GM12892 (cell line): ENCODE measurements at places on chromosomes 3 and 15.

GRCh38 chr3:177051411-177051810, 145.9 kb downstream of the TBL1XR1 start:
- DNase-seq: no peak

DNA sequence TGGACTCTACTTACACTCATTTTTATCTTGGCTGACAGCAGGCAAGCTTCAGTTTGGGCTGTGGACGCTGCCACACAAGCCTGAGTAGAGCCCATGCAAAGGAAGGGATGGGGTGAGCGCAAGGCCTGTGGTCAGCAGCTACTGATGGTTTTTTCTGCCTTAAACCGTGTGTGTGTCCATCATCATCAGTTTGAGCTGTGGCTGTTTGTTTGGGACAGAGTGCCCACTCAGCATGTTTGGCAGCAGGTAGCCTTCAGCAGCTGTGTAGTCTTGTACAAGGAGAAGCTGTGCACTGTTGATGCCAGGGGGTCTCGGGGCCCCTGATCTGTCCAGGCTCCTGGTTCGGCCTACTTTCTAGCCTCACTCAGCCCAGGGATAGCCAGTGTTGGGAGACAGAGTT, 3.5 kb downstream of the RBM15B start:
- no peak for DNase-seq

GRCh38 chr15:64892847-64893403, 18.8 kb upstream of the ANKDD1A start:
- DNase-seq: no peak

- DNase-seq: no peak
Measured at GRCh38 chr3:5297895-5298294, 110.4 kb downstream of the EDEM1 start.

DNA sequence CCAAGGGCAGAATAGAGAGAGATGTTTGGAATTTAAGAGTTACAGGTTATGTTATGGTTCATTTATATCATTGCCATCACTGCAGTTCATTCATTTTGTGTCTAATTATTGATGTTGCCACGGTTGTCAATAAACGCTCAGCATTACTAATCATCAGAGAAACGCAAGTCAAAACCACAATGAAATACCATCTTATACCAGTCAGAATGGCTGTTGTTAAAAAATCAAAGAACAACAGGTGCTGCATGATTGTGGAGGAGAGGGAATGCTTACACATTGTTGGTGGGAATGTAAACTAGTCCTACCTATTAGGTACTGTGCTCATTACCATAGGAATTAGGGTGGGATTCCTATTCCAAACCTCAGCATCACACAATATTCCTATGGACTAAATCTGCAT, 350.5 kb downstream of the TIGIT start:
- no peak for DNase-seq

DNA sequence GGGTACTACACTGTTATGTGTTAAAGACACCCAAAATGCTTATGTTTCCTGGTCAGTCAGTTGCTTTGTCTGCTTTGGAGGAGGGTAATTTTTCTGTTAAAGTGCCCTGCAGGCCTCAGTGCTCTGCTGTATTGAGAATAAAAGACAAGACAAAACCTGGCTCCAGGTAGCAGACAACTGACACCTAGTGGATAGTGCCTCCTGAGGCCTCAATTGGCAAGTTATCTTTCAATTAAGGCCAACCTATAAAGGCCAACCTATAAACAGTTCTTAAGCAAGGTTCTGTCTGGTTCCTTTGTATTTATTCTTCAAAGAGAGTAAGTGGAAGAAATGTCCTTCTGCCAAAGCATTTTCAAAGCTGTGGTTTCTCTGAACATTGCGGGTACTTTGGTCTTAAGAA, 773.8 kb downstream of the MECOM start:
- no peak for DNase-seq

DNA sequence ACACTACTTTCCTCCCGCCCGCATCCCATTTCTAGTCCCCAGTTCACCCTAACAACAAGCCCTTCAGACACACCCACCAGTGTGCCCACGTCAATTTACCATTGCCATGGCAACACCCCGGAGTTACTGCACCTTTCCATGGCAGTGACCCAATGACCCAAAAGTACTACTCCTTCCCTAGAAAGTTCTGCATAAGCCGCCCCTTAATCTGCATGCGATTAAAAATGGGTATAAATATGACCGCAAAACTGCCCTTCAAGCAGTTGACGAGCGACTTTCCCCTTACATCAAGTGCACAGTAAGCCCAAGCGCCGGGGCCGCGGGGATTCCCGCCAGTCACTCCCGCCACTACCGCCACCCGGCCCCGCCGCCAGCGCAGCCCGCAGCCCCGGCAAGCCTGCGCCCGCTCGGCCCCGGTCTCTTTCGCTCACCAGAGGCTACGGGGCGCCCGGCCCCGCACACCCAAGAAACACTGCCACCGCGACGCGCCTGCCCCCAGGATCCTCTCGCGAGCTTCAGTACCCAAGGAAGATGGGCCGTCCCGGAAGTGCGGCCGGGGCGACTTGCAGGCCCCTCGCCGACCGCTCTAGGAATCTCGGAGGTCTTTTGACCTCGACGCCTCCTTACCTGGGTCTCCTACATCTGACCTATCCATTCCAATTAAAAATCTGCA, 27.2 kb upstream of the ZNF502 start:
- DNase-seq: peak; percentile 65

DNA sequence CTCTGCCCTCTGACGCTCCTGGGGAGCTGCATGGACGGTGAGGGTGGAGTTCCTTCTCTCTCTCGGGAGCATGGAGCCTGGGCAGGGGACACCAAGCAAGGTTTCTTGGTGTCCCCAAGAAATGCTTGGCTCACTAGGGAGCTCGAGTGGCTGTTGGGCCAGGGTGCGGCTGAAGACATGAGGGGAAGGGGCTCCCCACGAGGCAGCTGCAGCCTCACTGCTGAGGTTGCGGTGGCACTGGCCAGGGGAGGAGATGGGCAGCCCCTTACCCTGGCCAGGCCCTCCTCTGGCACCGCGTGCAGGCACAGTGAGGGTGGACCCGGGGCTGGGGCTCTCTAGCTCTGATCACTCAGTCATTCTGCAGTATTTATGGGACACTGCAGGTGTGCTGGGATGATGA, 43.5 kb upstream of the SLC41A3 start:
- no peak for DNase-seq

- no peak for DNase-seq
Measured at GRCh38 chr15:99441871-99442251, 123.9 kb upstream of the MEF2A start.

GRCh38 chr3:112353365-112353764, 20.4 kb downstream of the CD200 start:
- no peak for DNase-seq

DNA sequence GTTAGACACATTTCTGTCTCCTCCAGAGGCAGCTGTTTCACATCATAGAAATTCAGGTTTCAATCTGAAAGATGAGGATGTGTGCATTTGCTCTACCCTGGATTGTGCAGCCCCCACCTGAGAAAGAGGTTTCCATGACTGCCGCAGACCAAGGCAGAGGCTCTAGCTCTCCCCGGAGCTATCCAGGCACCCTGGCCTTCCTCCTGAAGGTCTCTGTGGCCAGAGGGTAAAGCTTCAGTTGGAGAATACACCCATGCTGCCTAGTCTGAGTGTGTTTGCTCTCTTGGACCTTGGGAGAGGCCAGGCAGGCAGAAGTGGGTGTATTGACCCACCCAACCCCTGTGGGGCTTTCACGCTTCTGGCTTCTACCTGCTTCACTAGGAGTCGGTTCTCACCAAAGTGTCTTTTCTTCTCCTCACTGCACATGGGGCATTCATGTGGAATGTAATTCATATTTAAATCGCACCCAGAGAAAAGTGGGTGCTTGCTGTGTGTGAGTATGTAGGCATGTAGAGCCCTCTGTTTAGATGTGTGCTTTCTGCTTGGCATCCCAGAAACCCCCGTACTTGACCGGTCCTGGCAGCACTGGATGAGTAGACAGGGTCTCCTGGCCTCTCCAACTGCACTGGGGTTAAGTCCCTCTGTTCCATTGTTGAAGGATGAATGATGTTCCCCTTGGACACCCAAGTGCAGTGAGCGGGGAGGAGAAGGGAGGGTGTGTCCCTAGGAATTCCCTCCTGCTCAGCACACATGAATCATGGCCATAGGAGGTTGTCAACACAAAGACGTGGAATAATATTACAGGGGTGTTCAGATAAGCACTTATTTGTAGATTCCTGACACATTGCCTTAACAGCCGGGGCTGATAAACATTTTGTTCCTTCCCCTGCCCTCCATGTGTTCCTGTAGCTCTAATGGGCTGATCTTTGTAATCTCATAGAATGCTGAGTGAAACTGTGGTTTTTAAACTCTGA, 20.3 kb upstream of the RAB6B start:
- no peak for DNase-seq

- no peak for DNase-seq
Measured at GRCh38 chr3:131735116-131735515, 232.3 kb upstream of the MRPL3 start.

DNA sequence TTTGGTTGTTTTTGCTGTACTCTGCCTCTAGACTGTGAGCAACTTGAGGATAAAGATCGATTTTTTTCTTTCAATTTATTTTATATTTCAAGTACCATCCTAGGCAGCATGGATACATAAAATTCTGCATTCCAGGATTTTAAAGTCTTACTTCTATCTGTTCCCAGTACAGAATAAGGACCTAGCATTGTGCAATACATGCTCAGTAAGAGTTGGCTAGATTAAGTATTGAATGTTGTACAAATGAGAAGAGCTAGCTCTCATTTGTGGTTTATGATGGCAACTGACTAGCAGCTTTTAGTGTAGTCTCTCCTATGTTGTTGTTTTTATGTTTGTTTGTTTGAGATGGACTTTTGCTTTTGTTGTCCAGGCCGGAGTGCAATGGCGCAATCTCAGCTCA, 222.7 kb downstream of the TP63 start:
- no peak for DNase-seq

DNA sequence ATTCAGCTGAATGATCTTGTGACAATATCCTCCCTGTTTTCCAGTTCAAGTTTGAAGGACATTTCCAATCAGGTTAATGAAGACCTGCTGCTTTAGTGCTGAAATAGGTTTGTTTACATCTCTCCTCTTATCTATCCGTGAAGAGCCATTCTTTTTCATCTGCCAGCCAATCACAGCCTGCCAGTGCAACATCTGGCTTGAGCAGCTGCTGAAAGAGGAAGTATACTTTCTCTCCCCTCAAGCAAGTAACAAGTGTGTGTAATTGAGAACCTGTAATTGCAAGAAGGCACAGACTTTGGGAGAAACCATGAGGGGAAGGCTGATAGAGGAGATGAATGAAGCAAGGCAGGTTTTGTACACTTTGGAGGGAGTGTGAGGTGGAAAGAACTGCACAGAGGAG, 404.3 kb downstream of the AGBL1 start:
- no peak for DNase-seq

GRCh38 chr3:42991341-42992315, 12.5 kb downstream of the GASK1A start:
- DNase-seq: no peak

DNA sequence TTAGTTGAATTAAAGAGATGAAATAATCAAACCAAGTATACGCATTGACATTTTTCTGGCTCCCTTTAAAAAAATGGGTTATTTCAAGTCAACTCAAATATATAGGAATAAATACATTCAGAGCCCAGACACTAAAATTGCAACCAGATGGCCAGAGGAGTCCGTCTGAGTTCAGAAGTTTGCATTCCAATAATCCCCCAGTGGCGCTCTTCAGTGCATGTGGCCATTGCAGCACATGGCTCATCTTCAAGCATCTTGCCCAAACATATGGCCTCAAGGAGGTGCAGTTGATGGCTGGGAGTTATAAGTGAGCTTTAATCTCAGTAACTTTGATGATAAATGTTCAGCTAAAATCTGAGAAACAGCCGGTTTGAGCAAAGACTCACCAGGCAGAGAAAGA, 295.8 kb upstream of the LRRN1 start:
- DNase-seq: no peak

- DNase-seq: no peak
Measured at GRCh38 chr15:88890495-88890894, 4.8 kb downstream of the HAPLN3 start.

GRCh38 chr3:196418601-196419000, 13.6 kb downstream of the UBXN7 start:
- DNase-seq: no peak
